ENCODE measurements at places on chromosomes 12 and 14.

DNA sequence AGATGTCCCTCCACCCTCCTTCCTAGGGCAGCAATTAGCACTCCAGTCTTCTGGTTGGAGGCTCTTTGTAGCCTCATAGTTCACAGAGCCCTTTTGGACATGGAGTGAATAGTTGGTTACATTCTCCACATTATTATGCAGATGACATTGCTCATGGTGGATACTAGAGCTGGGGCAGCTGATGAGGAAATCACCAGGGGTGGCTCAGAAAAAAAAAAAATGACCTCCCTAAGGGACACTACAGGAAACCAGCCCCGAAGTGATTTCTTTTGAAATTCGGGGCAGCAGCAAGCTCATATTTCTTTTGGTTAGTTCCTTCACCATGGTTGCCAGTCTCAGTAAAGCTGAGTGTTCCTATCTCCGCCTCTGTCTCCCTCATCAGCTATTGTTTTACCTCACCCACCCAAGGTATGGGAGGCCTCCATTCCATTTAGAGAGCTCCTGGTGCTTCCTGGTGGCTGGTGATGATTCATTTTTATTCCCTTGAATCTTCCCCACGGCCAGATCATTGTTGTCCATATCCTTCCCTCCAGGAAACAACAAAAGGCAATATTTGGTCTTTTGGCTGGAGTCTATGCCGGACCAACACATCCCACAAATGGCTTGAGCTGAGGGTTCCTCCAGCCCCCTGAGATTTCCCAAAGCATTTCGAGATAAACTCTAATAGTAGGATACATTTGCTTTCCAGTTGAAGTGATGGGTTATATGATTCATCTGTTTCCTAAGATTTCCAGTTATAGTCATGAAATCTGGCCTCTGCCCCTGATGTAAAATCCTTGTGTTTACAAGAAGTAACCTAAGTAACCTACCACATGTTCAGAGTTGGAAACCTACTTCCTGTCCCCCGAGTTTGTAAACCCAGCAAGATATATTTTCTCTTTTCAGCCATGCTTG lies 56.2 kb upstream of the NID2 start:
- no peak for DNase-seq

- no peak for DNase-seq
Measured at GRCh38 chr14:21643407-21643806, 8.7 kb upstream of the OR10G2 start.

DNA sequence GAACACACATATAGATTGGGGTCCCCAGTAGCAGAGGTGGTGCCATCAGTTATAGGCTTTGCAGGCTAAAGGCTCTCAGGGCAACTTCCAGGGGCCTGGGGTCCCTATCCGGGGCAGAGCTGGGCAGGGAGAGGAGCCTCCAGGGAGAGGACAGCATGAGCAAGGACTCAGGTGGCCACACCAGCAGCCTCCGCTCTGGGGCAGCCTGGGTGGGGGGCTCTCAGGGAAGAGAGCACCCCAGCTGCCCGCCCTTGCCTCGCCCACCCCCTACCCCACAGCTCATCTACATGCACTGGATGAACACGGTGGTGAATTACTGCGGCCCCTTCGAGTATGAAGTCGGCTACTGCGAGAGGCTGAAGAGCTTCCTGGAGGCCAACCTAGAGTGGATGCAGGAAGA lies 14.0 kb downstream of the PLBD2 start:
- DNase-seq: no peak

DNA sequence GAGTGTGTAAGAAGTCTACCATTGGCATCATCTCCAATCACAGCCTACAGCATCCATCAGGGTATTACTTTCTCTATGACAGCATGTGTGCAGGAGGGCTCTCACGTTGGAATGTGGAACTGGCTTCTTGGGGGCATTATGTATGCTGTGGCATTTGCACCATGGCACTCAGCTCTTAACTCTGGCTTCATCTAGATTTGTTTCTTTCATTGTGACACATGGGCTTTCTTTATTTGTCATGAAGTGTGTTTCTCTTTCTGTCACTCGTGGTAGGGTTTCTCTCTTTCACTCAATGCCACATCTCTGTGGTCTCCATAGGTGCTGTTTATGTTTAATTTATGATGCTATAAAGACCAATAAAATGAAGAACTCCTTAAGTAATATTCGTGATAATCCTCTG lies 191.2 kb upstream of the GARIN2 start:
- DNase-seq: no peak

DNA sequence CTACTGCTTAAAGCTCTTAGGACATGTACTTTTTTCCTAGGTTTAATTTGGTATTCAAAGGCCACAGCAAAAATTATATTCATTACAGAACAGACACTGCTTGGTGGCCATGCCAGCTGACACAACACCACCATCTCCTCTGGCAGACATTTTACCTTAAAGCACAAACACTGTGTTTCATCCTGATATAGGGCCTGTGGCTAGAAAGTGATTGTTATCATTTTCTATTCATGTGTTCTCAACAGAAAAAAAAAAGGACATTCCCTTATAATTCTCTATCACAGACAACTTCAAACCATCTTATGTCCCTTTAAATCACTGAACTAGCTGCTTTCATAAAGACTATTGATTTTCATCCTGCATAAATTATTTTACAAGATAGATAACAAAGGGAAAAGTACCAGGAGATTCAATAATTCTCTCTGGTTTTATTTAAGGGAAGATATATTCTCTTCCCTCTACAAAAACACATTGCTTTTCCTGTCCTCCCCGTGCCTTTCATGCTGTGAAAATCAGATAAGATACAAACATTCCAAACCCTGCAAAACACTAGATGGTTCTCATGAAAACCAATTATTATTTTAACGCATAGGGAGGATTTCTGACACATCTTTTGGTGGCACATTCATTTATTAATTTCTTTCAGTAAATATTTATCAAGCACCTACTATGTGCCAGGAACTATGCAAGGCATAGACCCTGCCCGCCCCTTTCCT lies 139.3 kb upstream of the TMCC3 start:
- DNase-seq: no peak

GRCh38 chr12:81588235-81589008 lies 170.7 kb downstream of the PPFIA2 start:
- no peak for DNase-seq

- no peak for DNase-seq
Measured at GRCh38 chr12:15977999-15978951, 67.1 kb downstream of the DERA start.

GRCh38 chr12:27549236-27549800 lies 25.3 kb downstream of the PPFIBP1 start:
- no peak for DNase-seq

DNA sequence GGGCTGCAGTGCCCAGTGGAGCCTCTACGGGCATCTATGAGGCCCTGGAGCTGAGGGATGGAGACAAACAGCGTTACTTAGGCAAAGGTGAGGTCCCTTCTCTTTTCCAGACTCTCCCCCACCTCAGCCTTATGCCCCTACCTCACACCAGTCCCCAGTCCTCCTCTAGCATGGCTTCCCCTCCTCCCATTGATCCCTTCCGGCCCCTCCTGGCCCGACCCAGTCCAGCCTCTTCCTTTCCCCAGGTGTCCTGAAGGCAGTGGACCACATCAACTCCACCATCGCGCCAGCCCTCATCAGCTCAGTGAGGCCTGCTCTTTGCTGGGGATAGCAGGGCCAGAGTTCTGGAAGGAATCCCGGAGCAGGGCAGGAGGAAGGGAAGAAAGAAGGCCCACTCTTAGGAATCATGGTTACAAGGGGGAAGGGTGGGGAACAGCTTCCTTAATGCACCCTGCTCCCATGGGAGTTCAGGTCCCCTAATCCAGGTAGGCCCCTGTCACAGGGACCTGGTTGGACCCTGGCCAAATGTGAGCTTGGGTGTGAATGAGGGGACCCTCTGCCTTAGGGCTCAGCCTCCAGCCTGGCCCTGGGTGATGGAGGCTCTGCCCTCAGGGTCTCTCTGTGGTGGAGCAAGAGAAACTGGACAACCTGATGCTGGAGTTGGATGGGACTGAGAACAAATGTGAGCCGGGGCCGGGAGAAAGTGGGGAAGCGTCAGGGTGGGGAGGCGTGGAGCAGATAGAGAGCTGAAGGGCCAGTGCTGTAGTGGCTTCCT lies 2.2 kb downstream of the ENO2 start:
- no peak for DNase-seq

GRCh38 chr12:3132636-3133404 lies 55.6 kb downstream of the TSPAN9 start:
- no peak for DNase-seq

DNA sequence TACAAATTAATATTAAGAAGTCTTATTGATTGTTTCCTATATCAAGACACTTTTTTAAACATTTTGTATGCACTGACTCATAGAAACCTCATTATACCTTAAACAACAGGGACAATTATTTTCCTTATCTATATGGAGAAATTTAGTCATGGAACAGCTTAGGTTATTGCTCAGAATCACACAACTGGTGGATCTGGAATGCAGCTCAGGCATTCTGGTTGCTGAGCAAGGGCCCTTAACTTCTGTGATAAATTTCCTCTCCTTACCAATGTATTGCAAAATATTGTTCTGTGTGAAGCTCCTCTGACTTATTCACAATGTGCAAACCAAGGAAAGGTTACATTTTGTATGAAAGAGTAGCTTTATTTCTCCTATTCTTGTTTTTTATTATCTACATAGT lies 817.8 kb downstream of the LRFN5 start:
- DNase-seq: no peak

DNA sequence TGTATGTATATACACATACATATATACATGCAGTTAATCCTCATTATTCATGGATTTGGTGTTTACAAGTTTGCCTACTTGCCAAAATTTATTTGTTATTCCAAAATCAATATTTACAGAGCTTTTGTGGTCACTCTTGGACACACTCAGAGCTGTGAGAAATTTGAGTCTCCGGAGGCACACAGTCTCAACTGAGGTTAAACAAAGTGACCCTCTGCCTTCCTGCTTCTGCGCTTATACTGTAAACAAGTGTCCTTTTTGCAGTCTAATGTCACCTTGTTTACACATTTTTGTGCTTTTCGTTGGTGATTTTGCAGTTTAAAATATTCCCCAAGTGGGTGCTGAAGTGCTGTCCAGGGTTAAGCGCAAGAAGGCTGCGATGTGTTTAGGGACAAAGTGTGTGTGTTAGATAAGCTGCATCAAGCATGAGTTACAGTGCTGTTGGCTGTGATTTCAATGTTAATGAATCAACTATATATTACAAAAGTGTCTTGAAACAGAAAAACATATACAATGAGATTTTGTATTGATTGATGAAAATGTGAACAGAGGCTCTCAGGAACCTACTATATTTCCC lies 13.1 kb upstream of the LTA4H start:
- no peak for DNase-seq

DNA sequence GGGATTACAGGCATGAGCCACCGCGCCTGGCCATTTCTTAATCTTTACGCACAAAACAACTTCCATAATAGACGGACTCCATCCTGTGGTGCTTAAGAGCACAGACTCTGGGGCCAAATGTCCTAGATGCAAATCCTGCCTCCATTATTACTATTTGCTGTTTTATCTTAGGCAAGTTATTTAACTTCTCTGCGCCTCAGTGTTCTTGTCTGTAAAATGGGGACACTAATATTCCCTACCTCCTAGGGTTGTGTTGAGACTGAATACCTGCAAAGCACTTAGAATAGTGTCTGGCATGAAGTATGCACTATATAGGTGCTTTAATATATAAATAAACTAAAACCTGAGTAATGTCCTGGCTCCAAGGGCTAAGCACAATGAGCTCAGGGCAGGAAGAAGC lies 76.4 kb downstream of the CLIP1 start:
- DNase-seq: no peak

GRCh38 chr12:104632724-104633201 lies 176.0 kb downstream of the CHST11 start:
- no peak for DNase-seq

GRCh38 chr12:40162033-40162432 lies 56.2 kb upstream of the SLC2A13 start:
- no peak for DNase-seq

Data from stimulated activated CD8-positive, alpha-beta memory T cell treated with anti-CD3 and anti-CD28 coated beads, Interleukin-7, amount 100 ng/mL, for 1 hour (primary cell).